Midbrain (tissue), 1 donor: ENCODE measurements at places on chromosomes 1 and 21.

- no peak for DNase-seq
These were observed 15.8 kb upstream of the CAMK1G start for GRCh38 chr1:209567698-209568175.

GRCh38 chr1:47201179-47201578, 11.3 kb upstream of the PDZK1IP1 start:
- DNase-seq: no peak

DNA sequence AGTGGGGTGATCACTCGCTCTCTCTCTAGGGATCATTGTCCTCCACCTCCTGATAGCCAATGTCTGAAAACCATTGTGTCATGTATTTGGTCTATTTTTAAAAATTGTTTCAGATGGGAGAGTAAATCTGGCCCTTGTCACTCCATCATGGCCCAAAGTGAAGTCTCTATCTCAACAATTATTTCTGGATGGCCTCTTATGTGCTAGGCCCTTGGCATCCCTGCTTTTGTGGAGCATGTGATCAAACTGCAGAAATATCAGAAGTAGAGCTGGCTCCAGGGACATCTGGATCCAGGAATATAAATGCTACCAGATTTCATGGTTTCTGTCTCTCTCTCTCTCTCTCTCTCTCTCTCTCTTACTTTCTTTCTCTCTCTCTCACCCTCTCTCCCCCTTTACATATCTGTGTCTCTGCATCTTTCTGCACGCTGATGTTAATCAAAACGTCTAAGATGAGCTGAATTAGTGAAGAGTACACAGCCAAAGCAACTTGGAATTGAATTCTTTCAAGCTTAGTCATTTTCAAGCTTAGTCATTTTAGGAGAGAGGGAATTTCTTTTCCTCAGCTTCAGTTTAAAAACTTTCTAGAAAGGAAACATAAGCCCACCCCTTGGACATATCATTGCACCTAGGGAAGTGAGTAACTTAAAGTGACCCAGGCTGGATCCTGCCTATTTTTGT, 47.4 kb upstream of the DOCK7 start:
- DNase-seq: no peak

DNA sequence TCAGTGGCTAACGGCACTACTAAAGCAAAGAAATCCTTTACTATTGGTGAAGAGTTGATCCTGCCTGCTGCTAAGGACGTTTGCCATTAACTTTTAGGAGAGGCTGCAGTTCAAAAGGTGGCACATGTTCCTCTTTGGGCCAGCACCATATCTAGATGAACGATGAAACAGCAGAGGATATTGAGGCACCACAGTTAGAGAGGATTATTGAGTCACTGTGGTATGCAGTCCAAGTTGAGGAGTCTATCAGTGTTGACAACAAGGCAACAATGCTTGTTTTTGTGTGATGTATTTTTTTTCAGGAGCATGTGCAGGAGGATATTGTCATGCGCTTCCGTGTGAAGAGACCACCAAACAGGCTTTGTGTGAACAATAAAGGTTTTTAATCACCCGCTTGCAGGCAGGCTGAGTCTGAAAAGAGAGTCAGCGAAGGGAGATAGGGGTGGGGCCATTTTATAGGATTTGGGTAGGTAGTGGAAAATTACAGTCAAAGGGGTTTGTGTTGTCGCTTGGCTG, 80.9 kb downstream of the UCHL5 start:
- DNase-seq: no peak

DNA sequence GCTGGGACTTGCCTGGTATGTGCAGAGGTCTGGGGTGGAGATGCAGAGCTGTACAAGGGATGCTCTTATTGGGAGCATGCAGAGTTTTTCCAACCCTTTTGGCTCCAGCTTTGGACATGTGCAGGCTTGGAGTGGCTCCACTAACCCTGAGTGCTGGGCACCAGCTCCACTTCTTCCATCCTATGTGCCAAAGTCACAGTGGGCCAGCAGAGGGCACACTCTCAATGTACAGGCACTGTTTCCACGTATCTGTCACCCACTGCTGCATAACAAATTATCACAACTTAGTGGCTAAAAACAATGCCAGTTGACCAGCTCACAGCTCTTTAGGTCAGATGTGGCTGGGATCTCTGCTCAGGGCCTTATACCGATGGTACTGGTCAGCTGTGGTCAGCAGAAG, 631.8 kb downstream of the AJAP1 start:
- DNase-seq: no peak

GRCh38 chr1:86218859-86219258, 62.3 kb upstream of the COL24A1 start:
- DNase-seq: no peak

GRCh38 chr21:18810136-18810535, 406.6 kb upstream of the TMPRSS15 start:
- DNase-seq: no peak

GRCh38 chr1:30808067-30808662, 50.6 kb upstream of the LAPTM5 start:
- no peak for DNase-seq

GRCh38 chr21:27715131-27715530, 748.2 kb upstream of the ADAMTS5 start:
- DNase-seq: no peak

GRCh38 chr1:22916471-22916820, 56.2 kb downstream of the LACTBL1 start:
- DNase-seq: peak; percentile 40

DNA sequence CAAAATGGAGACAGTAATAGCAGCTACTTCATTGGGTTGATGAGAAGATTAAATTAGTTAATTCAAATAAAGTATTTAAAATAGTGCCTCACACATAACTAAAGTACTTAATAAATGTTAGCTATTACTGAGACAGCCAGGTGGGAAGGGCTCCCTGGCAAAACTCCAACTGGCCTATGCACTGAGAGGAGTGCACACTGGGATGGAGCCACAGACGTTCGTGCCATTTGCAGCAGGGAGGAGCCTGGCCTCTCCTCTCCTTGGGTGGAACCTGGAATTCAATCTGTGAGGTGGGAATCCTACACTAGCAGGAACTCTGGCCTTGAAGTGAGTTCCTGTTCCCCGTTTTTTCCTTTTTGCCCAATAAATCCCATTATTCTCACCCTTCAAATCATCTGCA, 28.1 kb downstream of the SLC5A9 start:
- DNase-seq: no peak

DNA sequence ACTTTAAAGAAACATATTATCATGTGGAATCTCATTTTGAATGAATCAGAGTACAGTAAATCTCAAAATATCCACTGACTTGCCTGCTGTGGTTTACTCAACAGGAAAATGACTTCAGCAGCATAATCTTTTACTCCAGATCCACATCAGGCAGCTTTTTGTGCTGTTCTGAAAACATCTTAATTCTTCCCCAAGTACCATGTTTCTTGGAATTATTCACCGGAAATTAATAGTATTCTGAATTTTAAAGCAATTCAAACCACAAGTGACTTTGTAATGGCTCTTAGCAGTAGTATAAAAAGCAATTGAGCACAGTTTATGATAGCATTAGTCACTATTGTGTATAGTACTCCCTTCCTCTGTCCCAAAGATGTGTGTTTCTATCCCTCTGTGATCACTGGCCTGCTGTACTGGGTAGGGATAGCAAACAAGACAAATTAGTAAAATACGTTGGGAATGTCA, 64.2 kb upstream of the ERRFI1 start:
- no peak for DNase-seq

- no peak for DNase-seq
These were observed 49.9 kb downstream of the TMEM53 start for GRCh38 chr1:44624268-44624901.

DNA sequence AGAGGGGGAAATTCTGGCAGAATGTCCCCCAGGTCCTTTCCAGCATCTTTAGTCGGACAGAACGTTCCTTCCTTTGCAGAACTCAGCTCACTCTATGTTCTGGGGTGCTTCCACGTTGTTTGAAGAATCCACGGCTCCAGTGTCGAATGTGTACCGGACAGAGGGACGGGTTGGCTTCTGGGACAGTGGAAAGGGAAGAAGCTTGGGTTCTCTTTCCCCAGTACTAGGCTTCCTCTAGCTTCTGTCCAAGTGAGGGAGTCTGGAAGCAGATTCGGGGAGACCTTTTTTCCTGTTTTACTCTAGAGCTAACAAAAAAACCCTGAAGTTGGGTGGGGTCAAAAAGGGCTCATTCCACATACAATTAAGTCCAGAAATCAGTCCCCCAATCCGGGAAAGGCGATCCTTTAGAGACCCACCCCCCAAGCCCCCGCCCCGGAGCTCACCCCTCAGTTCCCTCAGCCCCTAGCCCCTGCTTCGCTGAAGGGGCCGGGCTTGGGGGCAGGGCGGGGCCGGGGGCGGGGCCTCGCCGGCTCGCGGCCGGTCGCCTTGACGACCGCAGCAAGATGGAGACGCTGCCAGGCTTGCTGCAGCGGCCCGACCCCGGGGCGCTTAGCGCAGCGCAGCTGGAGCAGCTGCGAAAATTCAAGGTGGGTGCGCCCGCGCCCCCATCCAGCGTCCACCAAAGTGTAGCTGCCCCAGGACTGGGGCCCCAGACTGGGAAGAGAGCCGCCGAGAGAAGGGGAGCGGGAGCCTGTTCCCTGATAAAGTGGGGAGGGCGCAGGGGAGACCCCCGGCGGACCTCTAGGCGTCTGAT, at the start of gene RIIAD1:
Gene RIIAD1 (plus strand): TSS at position 549 of the 814 bp plus-strand sequence. CDS start 15 bp downstream, at position 564.
- no peak for DNase-seq

DNA sequence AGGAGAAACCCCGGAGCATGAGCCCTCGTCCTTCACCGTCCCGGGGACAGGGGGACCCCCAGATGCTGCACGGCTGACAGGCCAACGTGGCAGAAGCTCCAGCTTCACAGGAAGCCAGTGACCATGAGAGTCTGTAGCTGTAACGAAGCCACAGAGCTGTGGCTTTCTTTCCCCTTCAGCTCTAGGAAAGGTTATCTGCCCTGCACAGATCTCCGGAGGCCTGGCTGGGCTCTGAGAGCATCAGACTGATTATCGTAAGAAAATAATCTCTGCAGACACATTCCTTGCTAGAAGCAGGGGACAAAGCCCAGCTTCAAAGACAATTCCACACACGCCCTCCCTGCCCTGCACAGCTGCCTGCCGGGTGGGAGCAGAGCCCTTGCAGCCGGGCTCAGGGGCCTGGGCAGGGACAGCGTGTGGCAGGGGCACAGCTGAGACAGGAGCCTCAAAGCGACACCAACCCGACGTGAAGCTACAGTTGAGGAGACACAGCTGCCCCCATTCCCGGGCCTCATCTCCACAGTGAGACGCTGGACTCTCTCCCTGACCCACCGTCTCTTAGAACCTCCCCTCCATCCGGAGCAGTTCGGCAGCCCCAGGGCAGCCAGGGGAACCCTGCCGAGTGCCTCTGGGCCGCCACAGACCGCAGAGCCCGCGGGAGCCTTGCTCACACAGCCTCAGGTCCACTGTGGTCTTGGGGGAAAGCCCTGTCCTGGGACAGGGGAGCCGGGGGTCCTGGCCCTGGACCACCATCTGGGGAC, 30.6 kb downstream of the POFUT2 start:
- no peak for DNase-seq

DNA sequence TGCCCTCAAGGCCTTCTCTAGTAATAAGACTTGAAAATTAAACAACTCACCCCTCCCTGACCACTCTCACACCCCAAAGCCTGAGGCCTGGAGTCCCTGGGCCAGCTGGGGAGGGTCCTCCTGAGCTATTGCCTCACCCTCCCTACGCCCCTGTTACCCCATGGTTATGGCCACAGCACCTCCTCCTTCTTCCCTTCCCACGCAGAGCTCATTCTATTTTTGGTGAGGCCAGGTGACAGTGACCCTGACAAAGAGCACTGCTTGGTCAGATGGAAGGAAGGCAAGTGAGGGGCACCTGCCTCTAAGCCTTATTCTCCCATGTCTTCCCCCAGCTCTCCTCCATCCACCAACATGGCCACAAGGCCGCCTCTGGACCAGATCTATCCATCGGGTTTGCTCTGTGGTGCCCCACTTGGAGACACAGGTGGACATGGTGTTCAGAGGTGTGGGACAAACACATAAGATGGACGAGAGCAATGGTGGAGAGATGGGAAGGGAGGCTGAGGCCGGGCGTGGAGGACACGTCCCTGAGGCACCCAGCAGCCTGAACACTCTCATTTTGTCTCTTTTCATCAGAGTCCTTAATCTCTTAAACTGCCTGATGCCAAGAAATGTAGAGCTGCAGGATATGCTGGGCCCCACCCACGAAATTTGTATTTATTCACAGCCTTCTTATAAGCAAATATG, 42.6 kb downstream of the FCRL5 start:
- DNase-seq: no peak

- DNase-seq: no peak
These were observed 87.6 kb downstream of the NENF start for GRCh38 chr1:212520299-212520698.

DNA sequence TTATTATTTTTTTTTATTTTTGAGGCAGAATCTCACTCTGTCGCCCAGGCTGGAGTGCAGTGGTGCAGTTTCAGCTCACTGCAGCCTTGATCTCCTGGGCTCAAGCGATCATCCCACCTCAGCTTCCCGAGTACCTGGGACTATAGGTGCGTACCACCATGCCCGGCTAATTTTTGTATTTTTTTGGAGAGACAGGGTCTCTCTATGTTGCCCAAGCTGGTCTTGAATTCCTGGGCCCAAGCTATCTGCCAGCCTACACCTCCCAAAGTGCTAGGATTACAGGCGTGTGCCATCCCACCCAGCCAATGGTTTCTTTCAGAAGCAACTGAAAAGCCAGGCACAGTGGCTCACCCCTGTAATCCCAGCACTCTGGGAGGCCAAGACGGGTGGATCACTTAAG, 2.3 kb downstream of the KRTCAP2 start:
- DNase-seq: no peak

DNA sequence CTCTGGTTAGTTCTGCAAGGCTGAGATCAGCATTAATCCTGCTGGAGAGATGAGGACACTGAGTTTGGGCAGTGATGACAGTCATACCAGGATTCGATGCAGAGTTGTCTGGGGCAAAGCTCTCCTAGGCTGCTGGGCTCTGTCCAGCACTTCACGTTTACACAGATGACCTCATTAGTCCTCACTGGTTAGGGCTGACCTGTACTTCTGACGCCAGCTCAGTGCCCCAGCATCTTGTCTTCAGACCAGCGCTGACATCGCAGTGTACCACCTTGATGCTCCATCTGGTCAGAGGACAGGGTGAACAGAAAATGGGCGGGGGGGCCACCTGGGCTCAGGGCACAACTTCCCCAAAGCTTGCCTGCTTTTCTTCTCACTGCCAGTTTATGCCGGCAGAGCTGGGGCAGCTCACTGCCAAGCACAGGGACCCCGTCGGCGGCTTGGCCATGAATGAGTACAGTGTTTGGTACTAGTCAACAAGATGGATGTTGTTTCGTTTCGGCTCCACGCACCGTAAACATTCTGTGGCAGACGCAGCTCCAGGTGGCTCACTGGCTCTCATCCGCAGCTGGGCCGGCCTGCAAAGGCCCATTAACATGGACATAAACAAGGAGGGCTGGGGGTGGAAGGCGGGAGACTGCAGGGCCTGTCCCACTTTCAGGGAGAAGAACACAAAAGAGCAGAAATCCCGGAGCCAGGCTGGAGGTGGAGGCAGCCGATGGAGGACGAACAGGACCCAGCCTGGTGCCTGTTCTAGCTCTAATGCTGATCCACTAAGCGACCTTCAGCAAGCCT, 118.7 kb downstream of the GLIS1 start:
- peak; percentile 24 for DNase-seq

DNA sequence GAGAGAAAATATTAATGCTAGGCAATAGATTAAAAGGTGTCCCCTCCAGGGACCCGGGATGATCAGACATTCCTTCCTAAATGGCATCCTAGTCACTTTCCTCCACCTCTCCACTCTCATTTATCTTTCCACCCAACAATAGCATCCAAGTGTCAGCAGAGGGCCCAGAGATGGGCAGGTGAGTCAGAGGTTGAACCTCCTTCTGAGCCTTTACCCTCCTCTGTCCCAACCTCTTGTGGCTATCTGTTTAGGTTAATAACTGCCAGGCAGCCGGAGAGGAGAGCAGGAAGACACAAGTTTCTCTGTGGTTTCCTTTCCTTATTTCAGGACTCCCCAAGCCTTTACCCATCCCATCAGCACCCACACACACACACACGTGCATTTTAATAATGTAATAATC, 4.1 kb downstream of the GJA5 start:
- no peak for DNase-seq
